ENCODE measurements at places on chromosomes 11 and 22. TPM values are rescaled to one million over a fixed set of nuclear protein-coding genes. Genes with fewer than 3 reads are reported as not detected.

ZFP91 gene
- 39.5 TPM for total RNA-seq

ABTB2 gene
- total RNA-seq, result 28.4 TPM

IFITM10 gene
- 1.0 TPM for total RNA-seq

EIF3M gene
- 478 TPM for total RNA-seq

Data from A549 treated with Mapracorat at 1 μM for 4 hours (cell line).